ENCODE measurements at places on chromosomes 3 and 15. TPM values are rescaled to one million over a fixed set of nuclear protein-coding genes. Genes with fewer than 3 reads are reported as not detected.

Gene DVL3
- 83.7 TPM for total RNA-seq

- H3K4me1 ChIP-seq, result no peaks in the 10 kb centered on the region
- peaks cover 88% of the 10 kb centered on the region for H3K36me3 ChIP-seq
- no peak overlapping the region for H3K4me3 ChIP-seq
- H3K27ac ChIP-seq, result no peak overlapping the region
- DNase-seq, result no peak
Observed at GRCh38 chr3:183844606-183845005, 19.2 kb upstream of the MAP6D1 start.

Gene NUP210
- total RNA-seq, result 43.0 TPM

DNA sequence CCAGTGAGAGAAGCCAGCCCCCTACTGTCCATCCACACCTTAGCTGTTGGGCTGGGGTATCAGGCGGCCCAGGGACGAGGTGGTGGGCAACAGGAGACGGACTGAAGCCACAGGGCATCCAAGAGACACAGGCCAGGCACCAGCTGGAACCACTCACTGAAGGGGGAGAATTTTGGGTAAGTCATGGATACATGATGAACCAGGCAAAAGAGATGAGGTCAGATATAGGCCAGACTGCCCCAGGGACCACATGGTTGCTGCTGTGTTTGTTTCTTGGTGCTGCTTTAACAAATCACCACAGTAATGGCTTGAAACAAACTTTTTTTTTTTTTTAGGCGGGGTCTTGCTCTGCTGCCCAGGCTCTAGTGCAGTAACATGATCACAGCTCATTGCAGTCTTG is 66.4 kb downstream of the SEMA5B start:
- H3K36me3 ChIP-seq, result no peaks in the 10 kb centered on the region
- peaks cover 9% of the 10 kb centered on the region for H3K4me1 ChIP-seq
- no peak overlapping the region for H3K27ac ChIP-seq
- no peak for DNase-seq
- H3K4me3 ChIP-seq, result no peak overlapping the region

DNA sequence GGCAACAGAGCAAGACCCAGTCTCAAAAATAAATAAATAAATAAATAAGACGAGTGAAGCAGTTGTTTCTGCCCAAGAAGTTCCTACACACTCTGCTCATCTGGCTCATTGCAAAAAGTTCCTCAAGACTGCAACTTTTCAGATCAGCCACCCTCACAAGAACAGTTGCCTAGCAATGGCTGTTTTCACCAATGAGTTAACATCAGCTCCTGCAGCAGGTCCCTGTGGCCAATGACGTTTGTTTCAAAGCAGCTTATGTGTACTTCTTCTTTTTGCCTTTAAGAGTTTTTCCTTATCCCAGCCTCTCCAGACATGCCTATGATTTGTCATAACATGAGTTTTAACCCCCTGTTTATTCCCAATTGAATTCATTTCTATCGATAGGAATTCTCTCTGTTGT is 118.4 kb upstream of the SPRED1 start:
- DNase-seq, result no peak
- H3K4me1 ChIP-seq, result peaks cover 9% of the 10 kb centered on the region
- H3K36me3 ChIP-seq, result no peaks in the 10 kb centered on the region
- H3K27me3 ChIP-seq, result no peaks in the 10 kb centered on the region
- no peak overlapping the region for H3K4me3 ChIP-seq
- H3K27ac ChIP-seq, result no peak overlapping the region

Gene ALPK3
- total RNA-seq, result 32.1 TPM

DNA sequence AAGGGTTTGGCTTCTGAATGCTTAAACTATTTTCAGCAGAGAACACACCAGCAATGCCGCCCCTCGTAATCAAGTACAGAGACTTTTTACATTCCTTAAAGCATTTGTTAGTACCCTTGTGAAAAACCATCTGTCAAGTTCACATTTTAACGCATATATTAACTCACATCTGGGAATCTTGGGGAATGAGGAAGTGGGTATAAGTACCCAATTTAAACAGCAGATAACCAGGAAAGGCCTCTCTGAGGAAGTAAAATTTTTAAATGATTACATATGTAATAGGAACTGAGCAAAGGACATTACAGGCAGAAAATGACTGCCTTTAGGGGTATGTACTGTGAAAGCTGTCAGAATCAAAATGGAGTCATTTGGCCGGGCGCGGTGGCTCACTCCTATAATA is 12.8 kb upstream of the CFAP44 start:
- no peaks in the 10 kb centered on the region for H3K27me3 ChIP-seq
- peaks cover 39% of the 10 kb centered on the region for H3K36me3 ChIP-seq
- no peaks in the 10 kb centered on the region for H3K4me1 ChIP-seq
- DNase-seq, result no peak

Gene LRRC31
- total RNA-seq, result not detected

DNA sequence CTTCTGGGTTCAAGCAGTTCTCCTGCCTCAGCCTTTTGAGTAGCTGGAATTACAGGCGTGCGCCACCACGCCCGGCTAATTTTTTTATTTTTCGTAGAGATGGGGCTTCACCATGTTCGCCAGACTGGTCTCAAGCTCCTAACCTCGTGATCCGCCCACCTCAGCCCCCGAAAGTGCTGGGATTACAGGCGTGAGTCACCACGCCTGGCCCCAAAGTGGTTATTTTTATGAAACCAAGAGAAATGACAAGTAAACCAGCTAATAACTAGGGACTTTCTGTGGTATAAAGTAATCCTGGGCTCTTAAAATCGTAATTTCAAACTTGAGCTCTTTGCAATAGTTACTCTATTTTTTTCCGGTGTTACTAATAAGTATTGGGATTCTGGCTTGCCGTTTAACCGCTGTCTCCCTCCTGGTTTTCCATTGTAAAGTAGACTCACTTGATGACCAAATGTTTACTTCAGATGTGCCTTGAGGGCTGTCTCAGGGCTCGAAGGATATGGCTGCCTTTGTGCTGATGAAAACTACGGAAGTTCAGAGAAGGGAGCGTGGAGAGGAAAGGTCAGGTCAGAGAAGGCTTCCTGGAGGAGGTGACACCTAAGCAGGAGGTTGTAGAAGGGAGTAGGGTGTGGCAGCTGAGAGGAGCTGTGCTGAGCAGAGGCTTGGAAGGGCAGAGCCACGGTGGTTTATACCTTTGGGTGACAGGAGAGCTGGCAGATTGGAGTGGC is 4.2 kb downstream of the ZSCAN2 start:
- H3K4me3 ChIP-seq, result no peak overlapping the region
- DNase-seq, result no peak
- no peaks in the 10 kb centered on the region for H3K27me3 ChIP-seq
- H3K27ac ChIP-seq, result no peak overlapping the region
- H3K4me1 ChIP-seq, result no peaks in the 10 kb centered on the region

DNA sequence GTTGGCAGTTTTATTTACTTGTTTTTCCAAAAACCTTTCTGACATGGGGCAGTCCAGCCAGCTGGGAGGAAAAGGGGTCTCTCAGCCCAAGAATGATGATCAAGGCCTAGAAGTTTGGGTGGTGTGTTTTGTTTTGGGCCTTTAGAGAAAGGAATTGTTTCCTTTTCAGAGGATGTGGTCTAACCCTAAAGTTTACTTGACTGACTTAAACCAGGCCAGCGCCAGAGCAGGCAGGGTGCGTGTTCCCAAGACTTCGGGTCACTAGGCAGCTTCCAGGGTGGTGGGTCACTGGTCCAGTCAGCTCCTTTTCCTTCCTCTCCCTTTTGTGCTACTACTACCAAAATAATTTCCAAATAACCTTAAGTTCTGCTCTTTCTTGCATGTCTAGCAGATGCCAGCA is 4.9 kb downstream of the FLNB start:
- H3K36me3 ChIP-seq, result peaks cover 37% of the 10 kb centered on the region
- H3K4me3 ChIP-seq, result peak overlapping the region; percentile 94
- no peak overlapping the region for H3K27ac ChIP-seq
- peaks cover 20% of the 10 kb centered on the region for H3K4me1 ChIP-seq

DNA sequence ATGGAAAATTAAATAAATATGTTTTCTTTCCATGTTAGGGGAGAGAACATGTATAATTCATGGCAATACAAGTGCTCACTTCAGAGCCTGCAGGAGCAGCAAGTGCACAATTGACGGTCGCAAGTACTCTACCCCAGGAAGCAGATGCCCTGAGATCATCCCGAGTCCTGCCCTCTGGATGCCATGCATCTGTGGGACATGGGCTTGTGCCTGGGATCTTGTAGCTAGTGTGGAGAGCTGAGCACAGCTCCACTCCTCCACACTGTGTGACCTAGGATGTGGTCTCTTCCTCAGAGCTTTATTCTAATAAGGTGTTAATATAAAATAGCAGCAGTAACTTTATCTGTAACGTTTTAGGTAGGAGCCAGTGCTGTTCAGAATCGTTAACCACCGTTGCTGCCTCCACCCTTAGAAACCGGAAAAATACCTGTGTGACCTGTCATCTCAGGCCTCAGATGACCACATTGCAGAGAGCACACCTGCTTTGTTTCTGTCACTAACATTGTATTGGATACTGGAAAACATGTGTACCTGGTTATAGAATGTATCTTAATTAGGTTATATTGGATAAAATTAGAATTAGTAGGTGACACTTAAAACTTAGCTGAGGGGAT is 105.0 kb upstream of the GOLGA6L6 start:
- no peak overlapping the region for H3K4me3 ChIP-seq
- no peak for DNase-seq
- H3K36me3 ChIP-seq, result no peaks in the 10 kb centered on the region
- no peak overlapping the region for H3K27ac ChIP-seq

- no peak overlapping the region for H3K4me3 ChIP-seq
- peaks cover 26% of the 10 kb centered on the region for H3K27me3 ChIP-seq
- no peak overlapping the region for H3K27ac ChIP-seq
- H3K4me1 ChIP-seq, result no peaks in the 10 kb centered on the region
Observed at GRCh38 chr3:69426291-69426966, 40.5 kb upstream of the FRMD4B start.

DNA sequence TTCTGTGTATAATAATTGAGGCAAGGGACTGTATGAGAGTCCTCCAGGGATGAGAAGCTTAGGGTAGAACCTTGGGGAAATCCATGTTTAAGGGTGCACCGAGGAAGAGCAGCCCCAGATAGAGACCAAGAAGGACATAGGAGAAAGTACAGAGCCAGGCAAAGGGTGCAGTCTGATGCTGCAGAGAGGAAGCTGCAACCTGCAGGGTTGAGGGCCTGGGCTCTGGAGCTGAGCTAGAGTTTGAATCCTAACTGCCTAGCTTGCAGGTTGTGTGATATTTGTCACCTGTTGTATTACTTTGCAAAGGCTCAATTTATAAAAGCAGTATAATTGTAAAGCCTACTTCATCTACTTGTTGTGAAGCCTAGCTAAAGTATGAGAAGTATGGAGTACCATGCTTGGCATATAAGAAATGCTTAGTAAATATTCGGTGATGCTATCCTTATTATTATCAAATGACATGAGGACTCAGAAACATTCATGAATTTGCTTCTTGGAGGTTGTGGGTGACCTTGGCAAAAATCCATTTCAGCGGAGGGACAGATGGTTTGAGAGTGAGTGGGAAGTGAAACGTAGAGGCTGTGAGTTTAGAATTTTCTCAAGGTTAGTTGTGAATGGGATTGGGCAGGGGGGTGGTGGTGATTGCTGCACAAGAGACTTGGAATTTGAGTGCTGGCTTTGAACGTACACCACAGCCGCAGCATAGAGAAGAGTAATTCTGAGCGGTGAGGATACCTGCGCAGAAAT is 43.8 kb downstream of the PLCL2 start:
- DNase-seq, result no peak
- peaks cover 3% of the 10 kb centered on the region for H3K27me3 ChIP-seq
- H3K4me1 ChIP-seq, result no peaks in the 10 kb centered on the region
- H3K4me3 ChIP-seq, result no peak overlapping the region
- no peaks in the 10 kb centered on the region for H3K36me3 ChIP-seq
- H3K27ac ChIP-seq, result no peak overlapping the region

Gene ALG3
- 42.5 TPM for total RNA-seq

Gene GOLGA8T
- not detected for total RNA-seq

Gene SLC2A2
- total RNA-seq, result 0.20 TPM

Gene C3orf49
- total RNA-seq, result not detected

- no peak for DNase-seq
- H3K27ac ChIP-seq, result peak overlapping the region; percentile 41
Observed at GRCh38 chr15:66780172-66780972, 78.3 kb downstream of the SMAD6 start.

DNA sequence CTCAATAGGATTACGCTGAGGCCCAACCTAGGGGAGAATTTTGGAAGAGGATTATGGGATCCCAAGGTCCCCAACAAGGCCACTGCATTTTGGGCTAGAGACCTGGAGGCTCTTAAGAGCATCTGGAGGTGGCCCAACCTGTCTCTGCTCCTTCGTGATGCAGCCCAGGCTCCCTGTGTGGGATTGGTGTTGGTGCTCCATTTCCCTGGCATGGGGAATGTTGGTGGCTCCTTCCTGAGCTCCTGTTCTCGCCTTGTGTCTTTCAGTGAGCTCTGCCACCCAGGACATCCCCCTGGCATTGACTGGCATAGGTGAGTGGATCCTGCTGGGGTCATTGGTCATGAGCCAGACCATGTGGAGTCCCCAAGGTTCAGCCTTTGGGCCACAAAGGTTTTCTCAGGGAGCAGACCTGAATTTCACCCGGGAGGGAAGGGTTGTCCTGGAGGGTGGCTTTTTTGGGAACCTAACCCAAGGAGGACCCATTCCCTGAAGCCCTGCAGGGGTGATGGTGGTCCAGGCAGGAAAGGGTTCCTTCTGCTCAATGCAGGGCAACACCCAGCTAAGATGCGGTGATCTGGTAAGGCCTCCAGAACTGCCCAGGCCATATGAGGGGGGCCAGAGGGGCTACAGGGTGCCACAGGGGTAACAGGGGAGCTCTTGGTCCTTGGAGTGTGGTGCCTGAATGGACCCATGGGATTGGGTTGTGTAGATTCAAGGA is 202.5 kb downstream of the UBE3A start:
- no peak for DNase-seq
- H3K36me3 ChIP-seq, result no peaks in the 10 kb centered on the region
- no peaks in the 10 kb centered on the region for H3K4me1 ChIP-seq
- no peaks in the 10 kb centered on the region for H3K27me3 ChIP-seq
- H3K27ac ChIP-seq, result no peak overlapping the region
- no peak overlapping the region for H3K4me3 ChIP-seq
